ENCODE measurements at places on chromosomes 1 and 21.

DNA sequence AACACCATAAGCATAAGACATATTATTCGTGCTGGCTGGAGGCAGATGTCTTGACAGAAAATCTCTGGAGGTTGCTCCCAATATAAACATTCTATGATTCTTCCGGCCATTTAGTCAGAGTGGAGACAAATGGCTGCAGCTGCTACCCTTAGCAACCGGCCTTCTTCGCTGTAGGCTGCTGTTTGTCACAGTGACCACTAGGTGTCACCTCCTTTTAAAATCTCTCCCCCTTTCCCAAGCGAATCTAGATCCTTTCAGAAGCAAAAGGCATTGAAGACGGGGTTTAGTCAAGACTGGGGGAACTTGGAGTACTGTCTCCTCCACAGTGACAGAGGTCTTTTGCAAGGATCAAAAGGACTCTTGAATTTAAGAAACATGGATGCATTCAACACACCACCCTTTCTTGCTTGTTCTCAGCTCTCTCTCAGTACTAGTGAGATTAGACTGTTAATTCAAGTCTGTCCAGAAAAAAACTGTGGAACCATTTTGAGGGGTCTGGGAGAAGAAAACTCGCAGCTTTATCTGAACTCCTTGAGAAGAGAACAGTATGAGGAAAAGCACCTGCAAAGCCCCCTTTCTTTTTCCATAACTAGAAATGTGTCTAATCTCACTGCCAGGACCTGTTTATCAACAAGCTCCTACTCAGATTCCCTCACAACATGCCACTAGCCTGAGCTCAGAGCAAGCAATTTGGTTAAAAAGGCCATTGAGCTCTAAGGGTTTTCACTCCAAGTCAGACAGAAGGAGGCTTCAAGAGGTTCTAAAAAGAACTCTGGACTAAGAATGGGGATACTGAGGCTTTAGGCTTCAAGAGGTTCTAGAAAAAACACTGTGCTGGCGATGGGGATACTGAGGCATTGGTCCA, 408.3 kb upstream of the PLXNA2 start:
- no peak for DNase-seq

DNA sequence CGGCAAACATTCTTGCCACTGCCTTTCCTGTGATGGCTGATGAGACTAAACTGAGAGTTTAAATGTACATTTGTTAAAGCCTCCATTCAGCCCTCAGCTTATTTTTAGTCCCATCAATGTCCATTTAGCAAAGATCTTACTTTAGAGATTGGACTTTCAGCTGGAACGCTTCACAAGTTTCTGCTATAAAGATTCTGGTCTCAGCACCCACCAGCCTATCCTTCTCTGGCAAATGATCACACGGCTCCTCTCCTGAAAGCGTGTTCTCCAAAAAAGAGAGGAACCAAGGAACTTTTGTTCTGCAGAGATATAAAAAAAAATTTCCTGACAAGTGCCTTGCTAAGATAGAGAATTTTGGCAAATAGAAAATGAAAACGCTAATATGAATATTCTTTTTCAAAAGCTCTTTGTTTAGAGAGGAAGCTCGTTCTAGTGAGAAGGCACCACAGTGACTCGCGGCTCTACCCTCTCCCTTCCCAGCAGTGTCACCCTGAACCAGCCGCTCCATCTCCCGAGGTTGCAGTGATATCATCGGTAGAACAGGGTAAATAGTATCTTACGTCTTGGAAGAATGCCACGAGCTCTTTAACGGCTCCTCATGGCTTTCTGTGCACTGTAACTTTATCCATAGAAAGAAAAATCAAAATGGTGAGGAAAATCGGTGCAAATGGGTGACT, 200.2 kb downstream of the APP start:
- no peak for DNase-seq

GRCh38 chr1:68916221-68916902, 419.5 kb upstream of the DEPDC1 start:
- DNase-seq: no peak

- DNase-seq: no peak
Measured at GRCh38 chr1:223513309-223513708, 120.1 kb downstream of the CCDC185 start.

DNA sequence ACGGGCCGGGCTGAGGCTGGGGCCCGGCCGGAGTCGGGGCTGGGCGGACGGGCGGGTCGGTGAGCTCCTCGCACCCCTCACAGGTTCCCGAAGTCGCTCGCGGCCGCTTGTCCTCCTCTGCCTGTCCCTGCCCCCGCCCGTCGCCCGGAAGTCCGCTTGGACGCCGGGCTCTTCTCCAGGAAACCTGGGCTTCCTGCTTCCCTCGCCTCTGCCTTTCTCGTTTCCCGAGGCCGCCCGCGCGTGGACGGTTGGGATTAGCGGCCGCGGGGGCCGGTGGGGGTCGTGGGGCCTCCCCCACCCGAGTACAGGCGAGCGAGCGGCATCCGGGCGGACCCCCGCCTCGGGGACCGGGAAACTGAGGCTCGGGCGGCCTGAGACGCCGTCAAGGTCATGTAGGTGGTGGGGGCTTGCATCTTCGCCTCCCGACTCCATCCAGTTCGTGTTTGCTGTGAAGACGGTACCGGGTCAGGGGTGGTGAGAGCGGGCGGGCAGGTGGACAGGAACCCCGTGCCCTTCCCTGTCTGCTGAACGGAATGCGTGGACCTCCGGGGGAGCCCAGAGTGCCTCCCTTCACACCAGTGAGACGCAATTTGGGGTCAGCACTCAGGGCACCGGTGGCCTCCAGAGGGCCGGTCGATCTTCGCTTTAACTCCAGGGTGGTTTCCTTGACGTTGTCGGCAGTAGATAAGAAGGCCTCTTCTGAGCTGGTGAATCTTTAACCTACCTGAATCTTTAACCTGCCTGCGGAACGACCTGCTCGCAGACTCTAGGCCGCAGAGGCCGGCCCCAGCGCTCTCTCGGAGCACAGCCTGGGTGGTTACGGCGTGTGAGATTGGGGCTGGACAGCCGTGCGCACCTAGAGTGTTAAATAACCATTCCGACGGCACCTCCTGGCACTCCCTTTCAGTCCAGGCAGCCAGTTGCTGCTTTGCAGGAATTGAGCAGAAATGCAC, 686 bp downstream of the ARF1 start:
- no peak for DNase-seq

GRCh38 chr1:110125810-110126209, 13.6 kb downstream of the UBL4B start:
- DNase-seq: no peak

GRCh38 chr21:46482225-46482845, 23.6 kb downstream of the DIP2A start:
- DNase-seq: no peak

DNA sequence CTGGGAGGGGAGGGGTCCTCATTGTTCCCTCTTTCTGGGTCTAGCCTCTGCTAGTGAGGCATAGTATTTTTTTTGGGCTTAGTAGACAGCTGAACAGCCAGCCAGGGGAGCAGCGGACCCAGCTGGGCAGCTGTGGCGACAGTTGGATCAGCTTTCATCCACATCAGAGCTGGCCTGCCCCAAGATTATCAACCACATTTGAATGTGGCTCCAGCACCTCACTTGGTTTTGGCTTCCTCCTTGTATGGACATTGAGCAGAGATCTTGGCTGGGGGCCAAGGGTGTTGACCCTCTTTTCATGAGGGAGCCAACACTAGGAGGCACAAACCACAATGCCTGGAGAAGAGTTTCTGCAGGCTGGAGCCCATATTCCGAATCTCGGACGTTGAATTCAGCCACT, 25.0 kb downstream of the WNT4 start:
- no peak for DNase-seq

DNA sequence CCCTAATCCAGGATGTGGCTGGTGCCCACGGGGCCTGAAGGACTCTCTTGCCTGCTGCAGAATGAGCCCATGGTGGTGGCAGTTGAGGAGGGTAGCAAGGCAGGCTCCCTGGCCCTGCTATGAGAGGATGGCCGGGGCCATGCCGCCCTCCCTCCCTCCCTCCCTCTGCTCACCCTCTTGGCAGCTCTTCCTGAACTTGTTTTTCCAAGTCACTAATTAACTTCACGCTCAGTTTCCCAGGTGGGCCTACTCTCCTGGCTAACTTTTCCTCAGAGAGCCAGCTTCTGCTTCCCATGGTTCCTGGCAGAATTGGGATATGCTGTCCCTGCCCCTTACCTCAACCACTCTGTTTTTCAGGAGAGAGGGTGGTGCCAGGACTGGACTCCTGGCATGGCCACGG, 10.2 kb downstream of the KCNC4 start:
- DNase-seq: no peak

DNA sequence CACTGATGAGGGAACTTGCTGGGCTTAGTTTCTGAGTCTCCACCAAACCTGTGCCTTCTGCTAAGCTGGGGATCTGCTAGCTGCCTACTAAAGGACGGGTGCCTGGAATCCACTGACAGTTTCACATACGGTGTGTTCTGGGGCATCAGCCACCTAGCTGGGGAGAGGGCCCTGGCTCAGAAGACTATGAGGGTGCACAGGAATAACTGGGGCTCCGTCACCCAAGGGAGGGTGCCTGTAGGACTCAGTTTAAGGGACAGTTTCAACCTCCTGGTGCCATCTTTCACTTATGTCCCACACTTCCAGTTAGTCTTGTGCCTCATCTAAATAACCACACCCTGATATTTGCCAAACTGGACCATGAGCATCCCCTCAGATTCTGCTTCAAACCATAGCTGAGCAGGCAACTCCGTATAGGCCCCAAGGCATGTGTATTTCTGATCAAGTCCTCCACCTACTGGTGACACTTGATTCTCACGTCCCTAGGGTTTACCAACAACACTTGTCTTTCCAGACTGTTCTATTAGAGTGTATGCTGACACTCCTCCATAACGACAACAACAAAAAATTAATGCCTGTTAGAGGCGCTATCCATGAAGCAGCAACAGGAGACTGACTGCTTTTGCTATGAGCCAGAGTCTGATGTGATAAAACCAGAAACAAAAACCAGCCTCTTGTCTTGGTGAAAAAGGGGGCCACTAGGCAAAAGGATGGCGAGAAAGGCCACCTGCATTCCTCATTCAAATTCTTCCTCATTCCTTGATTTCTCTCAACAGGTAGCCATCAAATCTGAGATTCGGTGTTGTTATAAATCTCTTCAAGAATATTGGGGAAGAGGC, 55.0 kb upstream of the PAXBP1 start:
- no peak for DNase-seq

DNA sequence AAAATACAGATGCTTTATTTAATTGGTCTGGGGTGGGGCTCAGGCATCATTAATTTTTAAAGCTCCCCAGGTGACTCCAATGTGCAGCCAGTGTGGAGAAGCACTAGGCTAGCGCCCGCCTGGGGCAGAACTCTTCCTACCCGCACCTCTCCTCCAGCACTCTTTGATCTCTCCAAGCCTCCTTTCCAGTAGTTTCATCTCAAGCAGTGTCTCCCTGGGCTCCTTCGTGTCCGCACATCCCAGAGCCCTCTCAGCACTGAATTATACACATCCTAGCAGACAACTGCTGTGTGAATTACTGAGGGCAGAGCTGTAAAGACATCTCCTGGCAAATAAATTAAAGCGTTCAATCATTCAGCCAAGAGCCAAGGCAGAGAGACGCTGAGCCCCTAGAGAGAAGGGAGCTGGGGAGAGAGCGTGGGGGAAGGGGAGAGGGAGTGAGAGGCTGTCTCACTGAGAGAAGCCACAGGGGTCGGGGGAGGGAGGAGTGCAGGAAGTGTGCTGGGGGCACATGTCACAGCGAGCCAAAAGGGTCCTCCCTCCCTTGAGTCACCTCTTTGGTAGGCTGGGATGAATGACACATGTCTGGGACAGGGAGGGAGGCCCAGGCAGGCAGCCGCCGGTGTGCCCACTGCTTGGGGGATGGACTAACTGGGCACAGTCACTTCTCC, 21.0 kb upstream of the PARP1 start:
- DNase-seq: no peak

DNA sequence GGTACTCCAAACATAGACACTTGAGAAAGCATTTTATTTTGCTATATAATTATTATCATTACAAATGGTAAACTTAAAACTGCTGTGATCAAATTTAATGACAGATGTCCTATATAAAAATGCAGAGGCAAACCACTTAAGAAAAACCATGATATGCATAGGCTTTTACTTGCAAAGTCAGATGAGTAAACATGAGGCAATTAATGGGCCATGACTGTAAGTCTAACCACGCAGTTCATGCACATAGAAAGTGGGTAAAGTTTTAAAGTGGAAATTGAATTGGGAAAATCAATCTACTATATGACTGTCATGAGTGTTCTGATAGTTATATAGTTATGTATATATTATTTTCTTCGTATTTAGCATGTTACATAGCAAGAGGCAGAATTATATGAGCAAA, 219.2 kb downstream of the PTPRC start:
- DNase-seq: no peak

- no peak for DNase-seq
Measured at GRCh38 chr1:235411489-235412486, 44.6 kb downstream of the TBCE start.

- no peak for DNase-seq
Measured at GRCh38 chr1:156663178-156663577, 14.0 kb downstream of the NES start.

DNA sequence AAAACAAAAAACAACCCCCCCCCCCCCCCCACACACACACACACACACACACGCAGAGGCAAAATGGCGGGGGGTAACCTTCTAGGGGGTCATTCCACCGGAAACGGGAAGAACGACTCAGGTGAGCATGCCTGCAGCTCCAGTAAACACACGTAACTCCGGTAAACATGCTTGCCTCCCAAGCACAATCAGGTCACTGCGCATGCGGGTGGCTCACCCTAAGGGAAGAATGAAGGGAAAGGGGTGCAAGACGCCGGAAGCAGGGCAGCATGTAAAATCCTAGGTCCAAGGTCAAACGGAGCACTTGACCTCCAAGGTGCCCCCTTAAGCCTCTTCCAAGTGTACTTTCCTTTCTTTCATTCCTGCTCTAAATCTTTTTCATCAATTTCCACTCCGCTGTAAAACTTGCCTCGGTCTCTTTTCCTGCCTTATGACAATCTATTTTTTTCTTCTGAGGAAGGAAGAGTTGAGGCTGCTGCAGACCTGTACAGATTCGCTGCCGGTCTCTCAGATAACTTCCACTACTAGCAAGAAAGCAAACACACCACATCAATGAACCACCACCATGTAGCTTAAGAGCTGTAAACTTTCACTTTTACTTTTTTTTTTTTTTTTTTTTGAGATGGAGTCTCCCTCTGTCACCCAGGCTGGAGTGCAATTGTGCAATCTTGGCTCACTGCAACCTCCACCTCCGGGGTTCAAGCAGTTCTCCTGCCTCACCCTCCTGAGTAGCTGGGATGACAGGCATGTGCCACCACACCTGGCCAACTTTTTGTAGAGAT, 21.0 kb upstream of the CBR3 start:
- no peak for DNase-seq

DNA sequence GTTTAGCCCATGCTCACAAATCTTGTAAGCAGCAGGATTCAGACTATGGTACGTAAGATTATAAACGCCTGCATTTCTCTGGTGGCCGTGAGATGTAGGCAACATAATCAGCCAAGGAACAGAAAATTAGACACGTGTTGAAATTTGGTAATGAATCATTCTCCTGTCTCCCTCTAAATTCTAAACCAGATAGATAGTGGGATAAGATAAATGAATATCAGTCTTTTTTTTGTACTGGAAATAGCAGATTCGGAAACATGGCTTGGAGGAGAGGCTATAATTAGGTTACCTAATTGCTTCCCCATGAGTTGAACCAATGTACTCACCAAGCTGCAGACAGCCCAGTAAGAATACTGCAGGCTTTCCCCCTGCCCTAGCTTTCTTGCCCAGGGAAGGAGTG, 172.3 kb downstream of the TGFB2 start:
- DNase-seq: no peak

GRCh38 chr1:60413091-60413490, 339.5 kb upstream of the C1orf87 start:
- no peak for DNase-seq

Measured in stimulated activated CD8-positive, alpha-beta memory T cell treated with anti-CD3 and anti-CD28 coated beads, Interleukin-4, amount 100 ng/mL, for 1 hour (primary cell).